Kidney capillary endothelial cell (primary cell): ENCODE measurements at places on chromosomes 4 and X.

- no peak for DNase-seq
Observed at GRCh38 chrX:101417190-101417589, 9.2 kb downstream of the HNRNPH2 start.

DNA sequence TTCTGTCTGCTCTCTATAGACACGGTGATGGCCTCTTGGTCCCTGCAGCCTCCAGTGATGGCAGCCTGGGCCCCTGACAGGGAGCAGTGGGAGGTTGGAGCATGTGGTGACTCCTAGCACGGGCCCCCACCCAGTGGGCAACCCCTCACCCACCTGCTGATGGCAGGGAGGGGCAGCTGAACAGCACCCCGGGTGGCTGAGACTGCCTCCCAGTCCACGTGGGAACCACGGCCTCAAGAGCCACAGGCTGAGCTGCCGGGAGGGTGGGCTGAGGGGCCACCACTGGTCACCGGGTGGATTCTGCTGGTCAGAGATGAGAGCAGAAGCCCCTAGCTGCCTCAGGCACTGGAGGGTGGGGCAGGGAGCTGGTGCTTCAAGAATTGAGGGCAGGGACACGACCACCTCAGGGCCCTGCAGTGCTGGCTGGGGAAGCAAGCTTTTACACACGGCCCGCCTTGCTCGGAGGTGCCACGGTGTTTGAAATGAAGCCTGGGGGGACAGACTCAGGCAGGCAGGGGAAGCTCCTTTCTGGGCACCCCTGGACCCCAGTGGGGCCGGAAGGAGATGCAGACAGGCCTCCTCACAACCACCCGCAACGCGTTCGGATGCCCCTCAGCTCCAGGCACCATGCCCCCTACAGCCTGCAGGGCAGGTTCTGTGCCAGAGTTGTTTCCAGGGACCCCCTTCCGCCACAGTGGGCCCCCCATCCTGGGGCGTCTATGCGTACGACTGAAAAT, 6.3 kb upstream of the HAUS3 start:
- DNase-seq = no peak

- no peak for DNase-seq
Observed at GRCh38 chr4:158816955-158817354, 48.1 kb downstream of the FNIP2 start.

GRCh38 chr4:25823632-25824031, 39.2 kb downstream of the SEL1L3 start:
- no peak for DNase-seq

- DNase-seq = no peak
Observed at GRCh38 chr4:47715716-47716416, 122.0 kb downstream of the CORIN start.

DNA sequence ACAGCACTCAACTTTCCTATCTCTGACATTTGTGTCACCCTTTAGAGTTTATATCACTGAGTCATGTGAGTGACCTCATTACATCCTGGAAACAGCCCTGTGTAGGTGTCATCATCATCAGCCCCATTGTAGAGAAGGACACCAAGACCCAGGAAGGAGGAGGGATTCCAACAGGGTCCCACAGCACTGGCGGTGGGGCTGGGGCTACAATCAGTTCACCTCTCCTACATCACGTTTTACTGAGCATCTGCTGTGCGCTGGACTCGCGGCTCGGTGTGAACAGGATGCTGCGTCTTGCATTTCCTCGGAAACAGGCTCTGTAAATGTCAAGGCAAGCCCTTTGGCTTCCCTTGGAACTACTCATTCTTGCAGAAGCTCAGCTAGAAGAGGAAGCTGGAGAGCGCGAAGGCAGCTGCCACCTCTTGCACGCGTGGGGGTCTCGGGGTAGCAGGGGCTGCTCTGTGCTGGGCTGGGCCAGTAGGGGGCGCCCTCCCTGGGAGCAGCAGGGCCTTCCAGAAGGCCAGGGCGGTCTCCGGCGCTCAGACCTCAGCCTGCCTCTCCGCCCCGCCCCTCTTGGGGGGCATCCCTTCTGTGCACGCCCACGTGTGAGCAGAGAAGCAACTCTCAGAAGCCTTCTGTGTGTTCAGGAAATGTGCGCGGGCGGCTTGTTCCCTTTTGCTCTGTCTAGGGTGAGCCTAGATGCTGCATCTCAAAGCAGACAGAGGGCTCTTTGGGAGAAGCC, 29.0 kb downstream of the REELD1 start:
- peak; percentile 81 for DNase-seq

DNA sequence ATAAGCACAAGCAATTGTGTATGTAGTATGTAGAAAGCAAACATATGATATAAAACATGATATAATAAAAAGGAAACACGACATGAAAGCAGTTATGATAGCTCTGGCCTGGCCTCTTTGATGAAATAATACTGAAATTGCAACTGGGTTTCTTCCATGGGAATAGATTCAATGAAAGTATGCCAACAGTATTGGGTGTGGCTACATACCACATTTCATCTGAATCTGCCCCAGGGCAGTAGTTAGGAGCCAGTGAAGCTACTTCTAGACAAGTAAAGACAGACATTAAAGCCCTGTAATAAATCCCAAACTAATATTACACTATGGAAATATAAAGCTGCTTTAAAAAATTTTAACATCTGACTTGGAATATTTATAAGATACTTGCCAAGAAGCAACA, 207.3 kb downstream of the FBXW7 start:
- DNase-seq = no peak

DNA sequence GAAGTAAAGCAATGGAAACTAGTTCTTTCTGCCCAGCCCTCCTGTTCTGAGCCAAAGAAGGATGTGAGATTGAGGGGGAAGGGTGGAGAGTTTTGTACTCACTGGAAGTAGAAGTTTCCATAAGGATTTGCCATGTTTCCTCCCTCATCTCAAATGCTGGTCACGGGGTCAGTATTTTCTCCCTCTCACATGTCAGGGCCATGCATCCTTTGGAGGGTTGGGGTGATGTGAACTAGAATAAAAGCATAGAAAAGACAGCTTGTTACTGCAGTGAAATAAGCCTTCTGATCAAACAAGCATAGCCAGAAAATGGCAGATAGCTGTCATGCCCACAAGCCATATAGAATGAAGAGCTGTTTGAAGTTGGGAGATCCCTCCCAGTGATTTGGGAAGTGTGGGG, 79.7 kb downstream of the KIT start:
- DNase-seq = no peak

GRCh38 chr4:141548791-141549190, 87.6 kb upstream of the IL15 start:
- DNase-seq = no peak

DNA sequence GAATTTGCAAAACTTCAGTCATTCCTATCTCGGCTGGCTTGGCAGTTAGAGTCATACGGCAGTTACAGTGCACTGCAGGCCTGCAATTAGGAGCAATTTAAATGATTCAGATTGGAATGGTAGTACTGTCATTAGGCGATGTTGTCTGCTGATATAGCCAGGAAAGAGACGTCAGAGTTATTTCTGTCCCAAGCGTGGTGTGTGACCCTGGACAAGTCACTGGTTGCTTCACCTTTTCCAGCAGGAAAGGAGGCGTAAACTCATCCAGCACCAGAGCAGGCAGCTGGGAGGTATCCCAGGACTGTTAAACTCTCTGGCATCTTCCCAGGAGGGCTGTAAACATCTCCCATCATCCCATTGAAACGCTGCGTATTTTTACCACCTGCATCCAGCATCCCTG, 836 bp upstream of the LNX1 start:
- DNase-seq = no peak

DNA sequence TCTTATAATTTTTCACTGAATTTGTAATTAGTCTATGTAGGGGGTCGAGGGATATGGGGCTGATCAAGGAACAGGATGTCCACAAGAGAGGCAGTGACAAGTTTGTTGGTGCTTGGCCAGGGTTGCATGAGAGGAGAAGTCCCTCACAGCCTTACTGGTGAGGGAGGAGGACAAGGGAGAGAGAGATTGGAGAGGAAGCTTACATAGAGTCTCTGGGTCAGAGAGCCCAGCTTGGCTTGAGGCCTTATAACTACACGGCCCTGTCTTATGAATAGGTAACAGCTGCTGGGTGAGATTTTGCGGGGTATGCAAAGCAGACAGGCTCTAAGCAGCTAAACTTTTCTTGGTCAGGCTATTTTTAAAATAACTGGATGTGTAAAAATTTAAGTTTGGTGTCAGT, 37.9 kb upstream of the OTUD4 start:
- no peak for DNase-seq

GRCh38 chr4:120731561-120731960, 191.0 kb downstream of the PRDM5 start:
- DNase-seq = peak; percentile 42

- peak; percentile 44 for DNase-seq
Observed at GRCh38 chrX:56248492-56248891, 16.3 kb downstream of the KLF8 start.

GRCh38 chr4:20992002-20992401, 291.7 kb downstream of the PACRGL start:
- DNase-seq = no peak

DNA sequence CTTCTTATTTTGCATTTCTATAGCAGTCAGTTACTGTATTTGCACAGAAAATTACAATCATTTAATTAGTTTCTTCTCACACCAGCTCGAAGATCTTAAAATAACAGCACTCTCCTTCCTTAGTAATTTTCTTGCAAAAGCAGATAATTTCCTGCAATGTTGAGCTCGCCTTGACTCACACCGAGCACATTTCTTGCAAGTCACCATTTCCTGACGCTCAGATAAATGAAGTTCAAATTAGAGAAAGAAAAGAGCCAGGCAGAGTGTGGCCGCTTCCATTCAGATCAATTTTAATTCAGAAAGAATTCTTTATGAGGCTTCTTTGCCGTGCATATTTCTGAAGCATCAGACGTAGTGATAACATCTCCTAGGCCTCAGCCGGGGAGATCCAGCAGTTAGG, 10.1 kb downstream of the SORCS2 start:
- peak; percentile 62 for DNase-seq

- no peak for DNase-seq
Observed at GRCh38 chr4:55758570-55758969, 61.0 kb upstream of the EXOC1L start.

- no peak for DNase-seq
Observed at GRCh38 chr4:42954963-42955669, 62.6 kb downstream of the GRXCR1 start.

- DNase-seq = no peak
Observed at GRCh38 chrX:128739539-128739938, 687.3 kb upstream of the ACTRT1 start.

- no peak for DNase-seq
Observed at GRCh38 chr4:108395786-108396185, 224.6 kb upstream of the RPL34 start.

GRCh38 chr4:79338148-79338547, 12.3 kb upstream of the NAA11 start:
- no peak for DNase-seq

DNA sequence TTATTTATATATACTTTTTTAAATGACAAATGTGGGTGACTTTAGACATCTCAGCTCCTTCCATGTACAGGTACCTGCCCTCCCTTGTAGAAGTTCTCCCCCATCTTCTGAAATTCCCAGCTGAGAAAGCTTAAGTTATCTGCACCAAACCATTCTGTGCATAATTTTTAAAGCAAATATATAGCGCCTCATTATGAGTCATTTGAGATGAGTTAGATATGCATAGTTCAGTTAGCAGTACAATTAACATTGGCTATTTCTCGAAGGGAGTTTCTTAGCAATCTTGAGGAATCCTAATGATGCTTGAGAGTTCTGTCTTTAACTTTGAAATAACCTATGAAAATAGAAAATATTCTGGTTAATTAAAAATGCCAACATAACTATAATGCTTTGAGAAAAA, 19.4 kb upstream of the UFSP2 start:
- DNase-seq = no peak

GRCh38 chr4:138204507-138204906, 37.6 kb downstream of the SLC7A11 start:
- no peak for DNase-seq

DNA sequence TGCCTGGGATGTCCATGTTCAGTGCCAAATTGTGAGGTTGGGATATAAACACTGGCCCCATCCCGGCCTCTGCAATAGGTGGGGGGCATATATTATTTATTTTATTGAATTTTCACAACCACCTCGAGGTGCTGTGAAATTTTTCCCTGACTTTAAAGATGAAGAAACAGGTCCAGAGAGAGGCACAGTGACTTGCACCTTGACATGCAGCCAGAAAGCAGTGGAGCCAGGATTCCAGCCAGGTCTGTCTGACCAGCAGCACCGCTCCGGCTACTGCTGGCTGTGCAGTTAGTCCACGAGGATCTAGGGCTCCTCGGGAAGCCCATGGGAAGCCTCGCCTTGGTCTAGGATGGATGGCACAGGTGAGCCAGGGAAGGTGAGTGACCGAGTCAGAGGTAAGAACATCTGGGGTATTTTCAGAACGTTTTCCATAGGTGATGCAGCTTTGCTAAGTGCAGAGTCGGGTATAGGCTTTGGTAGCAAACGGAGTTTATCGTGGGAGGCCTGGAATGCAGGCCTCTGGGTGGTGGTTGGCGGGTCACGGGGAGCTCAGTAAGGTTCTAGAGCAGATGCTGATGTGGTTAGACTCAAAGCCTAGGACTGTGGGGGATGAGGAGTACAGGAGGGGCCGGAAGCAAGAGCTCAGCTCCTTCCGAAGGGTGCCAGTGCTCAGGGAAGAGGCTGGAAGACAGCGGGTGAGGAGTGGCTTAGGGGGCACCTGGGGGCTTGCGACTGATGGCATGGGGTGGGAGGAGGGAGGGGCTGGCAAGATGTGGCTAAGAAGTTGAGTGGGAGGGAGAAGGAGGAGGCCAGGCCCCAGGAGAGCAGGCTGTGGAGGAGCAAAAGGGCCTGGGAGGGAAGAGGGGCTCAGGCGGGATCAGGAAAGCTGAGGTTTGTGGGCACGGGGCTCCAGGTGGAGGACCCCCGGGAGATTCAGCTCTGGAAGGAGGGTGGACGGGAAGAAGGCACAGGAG, 107.7 kb upstream of the LRPAP1 start:
- no peak for DNase-seq

GRCh38 chrX:112786076-112786475, 54.6 kb downstream of the AMOT start:
- no peak for DNase-seq

DNA sequence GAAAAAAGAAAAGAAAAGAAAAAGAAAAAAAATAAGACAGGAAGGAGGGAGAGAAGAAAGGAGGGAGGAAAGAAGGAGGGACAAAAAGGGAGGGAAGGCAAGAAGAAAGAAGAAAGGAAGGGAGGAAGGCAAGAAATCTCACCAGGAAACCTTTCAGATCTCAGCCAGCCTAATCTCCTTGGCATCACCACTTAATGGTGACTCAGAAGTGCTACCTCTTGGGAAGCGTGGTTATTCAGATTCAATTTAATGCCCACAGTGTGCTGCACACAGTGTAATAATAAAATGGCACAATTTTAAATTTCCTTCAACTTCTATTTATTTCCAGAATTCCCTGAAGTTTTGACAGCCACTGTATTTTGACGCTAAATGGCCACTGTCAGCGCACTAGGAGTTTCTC, 50.3 kb downstream of the DKK2 start:
- DNase-seq = no peak
